ENCODE measurements at places on chromosomes 1 and 21.

DNA sequence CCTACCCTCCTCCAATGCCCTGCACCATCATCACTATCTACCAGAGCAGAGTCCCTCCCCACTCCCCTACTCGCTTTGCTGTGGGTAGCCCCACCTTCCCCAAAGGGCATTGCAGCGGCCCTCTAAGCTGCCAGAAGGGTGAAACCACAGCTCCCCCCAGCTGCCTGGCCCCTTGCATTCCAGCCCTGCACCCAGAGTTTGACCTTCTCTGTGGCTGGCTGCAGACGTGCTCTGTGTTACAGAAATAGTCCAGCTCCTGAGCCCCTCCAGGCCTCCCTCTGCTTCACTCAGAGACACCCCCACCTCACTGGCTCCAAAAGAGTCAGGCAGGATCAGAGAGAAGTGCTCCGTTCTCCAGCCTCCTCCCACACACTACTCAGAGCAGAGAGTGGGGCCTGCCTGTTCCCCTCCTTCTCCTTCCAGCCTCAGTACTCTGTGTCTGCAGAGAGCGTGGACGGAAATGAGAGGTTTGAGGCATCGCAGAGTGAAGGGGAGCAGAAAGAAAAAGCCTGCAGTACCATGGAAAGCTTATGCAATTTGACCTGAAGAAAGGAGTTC is 63.2 kb downstream of the PLEKHA6 start:
- no peak for DNase-seq

DNA sequence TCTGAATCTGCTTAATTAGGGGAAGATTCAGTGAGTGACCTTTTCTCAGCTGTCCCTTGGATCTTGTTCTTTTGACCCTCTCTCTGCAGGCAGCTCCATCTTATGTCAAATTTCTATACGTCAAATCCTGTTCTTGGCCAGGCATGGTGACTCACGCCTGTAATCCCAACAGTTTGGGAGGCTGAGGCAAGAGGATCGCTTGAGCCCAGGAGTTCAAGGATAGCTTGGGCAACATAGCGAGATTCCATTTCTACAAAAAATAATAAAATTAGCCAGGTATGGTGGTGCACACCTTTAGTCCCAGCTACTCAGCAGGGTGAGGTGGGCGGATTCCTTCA is 12.3 kb upstream of the CDC42 start:
- DNase-seq = no peak

- DNase-seq = peak; percentile 27
These were observed 14.7 kb upstream of the KCNE1 start for GRCh38 chr21:34526618-34527290.

DNA sequence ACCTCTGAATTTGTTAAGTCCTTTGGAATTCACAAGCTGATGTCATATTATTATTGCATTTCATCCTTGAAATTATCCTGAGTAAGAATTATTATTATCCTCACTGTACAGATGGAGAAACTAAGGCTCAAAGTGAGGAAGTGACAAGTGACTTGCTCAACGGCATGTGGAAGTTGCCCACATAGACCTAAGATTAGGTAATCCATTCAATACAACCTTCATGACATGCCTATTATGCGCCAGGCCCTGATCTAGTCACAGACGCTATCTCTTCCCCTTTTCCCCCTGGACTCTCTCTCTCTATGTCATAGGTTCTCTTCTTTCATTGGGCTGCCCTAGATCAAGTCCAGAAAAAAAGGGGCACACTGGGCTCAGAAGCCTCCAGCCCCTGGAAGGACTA is 84.9 kb upstream of the KCNK2 start:
- no peak for DNase-seq

DNA sequence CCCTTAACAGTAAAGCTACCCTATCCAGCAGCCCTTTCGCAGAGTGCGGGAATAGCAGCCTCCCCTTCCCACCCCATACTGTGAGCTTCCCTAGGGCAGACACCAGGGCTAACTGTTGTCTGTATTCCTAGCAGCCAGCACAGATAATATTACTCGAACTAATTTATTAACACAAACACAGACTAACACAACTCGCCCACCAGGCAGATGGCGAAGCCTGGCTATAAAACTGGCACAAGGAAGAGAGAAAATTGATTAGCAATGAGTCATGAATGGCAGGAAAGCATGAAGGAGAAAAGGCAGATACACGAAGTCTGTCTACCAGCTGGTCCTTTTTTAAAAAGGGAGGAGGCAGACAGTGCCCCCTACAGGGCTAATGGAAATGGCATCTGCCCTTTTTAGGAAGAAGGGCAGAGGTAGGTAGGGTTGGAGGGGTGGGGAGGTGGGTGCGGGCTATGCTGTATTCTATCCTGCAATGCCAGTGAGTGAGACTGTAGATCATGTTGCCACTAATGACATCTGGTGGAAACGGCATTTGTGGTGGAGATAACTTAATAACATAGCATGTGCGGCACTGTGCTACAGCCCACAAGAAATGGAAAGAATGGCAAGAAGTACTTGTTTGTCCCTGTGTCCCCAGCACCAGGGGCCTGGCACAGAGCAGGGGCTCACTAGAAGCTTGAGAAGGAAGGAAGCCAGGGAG is 30.6 kb upstream of the CTPS1 start:
- peak; percentile 48 for DNase-seq

DNA sequence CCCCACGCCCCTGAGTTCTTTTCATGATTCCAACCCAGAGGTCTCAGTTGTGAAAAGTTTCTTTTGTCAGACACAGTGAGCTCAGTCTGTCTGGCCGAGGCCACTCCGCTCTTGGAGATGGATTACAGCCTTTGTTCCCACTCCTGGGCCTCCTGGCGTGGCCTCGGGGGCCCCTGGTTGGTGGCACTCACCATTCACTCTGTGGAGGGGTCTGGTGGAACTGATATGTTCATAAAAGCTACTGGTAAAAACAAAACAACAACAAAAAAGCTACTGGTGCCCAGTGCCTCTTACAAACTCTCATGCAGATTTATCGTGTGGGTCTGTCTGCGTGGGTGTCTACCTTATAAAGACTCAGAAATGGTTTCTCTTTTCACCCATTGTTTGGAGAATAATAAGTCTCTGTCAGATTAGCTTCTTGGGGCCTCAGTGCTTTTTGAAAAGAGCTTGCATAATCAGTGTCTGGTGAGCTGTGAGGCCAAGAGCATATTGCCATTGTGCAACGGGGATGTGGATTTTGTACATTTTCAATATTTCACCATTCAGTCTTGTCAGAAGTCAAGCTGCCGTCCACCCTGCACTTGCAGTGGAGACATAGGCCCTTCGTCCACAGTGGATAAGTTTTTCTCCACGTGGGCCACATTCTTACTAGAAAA is 86.7 kb downstream of the GALNT2 start:
- DNase-seq = no peak

GRCh38 chr1:51308636-51309035 is 21.7 kb downstream of the TTC39A start:
- DNase-seq = no peak

DNA sequence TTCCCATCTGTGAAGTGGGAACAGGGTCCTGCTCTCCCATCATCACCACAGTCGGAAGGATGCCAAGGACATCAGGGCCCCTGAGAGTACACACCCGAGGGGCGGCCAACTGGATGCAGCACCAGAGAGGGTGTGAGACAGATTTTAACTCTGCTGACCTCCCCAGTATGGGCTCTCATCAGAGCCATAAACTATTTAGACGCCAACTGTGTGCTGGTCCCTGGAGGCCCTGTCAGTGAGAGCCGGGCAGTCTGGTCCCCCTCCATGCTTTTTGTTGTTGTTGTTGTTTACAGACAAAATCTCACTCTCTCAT is 1.7 kb downstream of the FGR start:
- no peak for DNase-seq

- no peak for DNase-seq
These were observed 9.9 kb upstream of the HSPG2 start for GRCh38 chr1:21946836-21947587.

DNA sequence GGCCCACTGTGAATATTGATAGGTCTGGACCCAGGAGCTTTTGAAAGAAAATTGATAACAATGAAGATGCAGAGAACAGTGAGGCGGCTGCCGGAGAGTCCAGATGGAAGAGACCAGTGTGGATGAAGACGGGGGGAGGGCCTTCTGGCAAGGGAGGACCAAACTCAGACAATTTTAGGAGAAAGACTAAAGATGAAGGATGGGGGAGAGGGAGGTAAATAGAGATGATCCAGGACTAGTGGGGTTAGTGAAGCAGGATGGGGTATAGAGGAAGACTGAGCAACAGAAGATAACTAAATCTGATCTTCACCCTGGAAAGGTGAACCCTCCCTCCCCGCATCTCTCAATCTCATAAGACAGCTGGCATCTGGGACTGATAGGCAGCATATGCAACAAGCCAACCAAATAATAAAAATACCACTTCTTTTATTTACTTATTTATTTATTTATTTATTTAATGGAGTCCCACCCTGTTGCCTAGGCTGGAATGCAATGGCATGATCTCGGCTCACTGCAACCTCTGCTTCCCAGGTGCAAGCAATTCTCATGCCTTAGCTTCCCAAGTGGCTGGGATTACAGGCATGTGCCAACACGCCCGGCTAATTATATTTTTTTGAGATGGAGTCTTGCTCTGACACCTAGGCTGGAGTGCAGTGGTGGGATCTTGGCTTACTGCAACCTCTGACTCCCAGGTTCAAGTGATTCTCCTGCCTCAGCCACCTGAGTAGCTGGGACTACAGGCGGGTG is 10.5 kb downstream of the EIF3I start:
- no peak for DNase-seq

DNA sequence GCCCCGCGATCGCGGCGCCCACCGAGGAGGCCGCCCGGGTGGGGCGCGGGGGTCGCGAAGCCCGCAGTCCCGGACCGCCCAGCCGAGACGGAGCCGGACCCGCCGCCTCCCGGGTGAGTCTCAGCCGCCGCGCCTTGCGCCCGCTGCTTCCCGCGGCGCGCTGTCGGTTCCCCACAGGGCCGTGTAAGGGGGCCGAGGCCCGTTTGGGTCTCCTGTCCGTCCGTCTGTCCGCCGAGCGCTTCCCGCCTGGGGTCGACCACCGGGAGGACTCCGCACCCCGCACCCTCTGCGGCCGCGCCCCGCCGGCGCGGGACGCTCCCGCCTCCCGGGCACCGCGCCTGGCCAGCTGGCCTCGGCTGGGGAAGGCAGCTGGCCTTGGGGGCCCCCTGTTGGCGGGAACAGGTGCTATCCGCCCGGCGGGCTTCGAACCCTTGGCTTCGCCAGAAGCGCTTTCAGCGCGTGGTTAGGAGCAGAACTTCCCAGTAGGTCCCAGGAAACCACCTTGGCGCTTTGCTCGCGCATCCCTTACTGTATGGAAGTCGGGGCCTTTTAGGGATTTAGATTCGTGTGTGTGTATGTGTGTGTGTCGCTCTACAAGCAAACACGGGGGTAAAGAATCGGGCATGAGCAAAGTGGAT is 414 bp downstream of the TMEM51 start:
- peak; percentile 42 for DNase-seq

GRCh38 chr21:29193072-29193471 is 62.6 kb downstream of the MAP3K7CL start:
- DNase-seq = no peak

DNA sequence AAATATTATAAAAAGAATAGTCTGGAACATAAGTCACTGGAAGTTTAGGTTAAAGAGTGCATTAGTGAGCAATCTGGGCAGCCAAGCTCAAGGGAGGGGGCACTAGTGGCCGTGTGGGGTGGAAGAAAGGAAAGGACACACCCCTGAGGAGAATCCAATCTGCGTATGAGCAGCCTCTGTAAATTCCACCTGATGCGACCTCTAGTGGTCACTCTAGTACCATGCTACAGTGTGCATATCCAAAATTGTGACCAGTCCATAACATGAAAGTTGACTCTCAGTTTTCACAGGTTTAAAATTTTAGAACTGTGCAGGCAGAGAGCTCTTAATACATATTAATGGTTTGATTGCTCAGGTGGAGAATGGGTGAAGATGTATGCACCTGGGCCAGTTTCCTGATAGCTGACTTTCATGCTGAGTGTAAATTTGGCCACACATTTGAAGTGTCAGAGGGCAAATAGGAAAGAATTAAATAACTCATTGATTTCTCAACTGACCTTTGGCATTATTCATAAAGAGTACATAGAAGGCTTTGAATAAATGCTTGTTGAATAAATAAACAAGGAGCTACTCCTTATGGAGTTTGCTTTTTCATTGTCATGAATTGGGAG is 105.9 kb upstream of the C21orf91 start:
- DNase-seq = peak; percentile 19

GRCh38 chr1:167904652-167905130 is 9.2 kb downstream of the ADCY10 start:
- DNase-seq = no peak

DNA sequence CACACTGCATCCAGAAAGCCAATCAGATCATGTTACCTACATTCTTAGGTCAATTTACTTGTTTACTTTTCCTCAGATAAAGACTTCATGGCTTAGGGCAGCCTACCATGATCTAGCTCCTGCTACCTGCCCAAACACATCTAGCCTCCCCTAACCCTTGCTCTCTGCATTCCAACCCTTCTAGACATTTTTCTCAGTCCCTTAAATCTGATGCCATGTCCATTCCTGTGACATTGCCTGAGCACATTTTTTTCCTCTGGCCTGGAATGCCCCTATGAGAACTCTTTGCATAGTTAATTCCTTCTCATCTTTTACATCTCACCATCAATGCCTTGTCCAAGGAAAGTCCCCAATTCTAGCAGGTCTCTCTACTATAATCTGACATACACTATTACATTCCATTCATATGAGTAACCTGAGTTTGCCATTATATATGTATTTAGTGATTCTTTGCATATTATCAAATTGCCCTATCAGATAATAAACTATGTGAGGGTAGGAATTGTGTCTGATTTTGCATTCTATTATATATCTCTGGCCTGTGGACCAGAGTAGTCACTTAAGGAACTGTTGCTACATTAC is 166.9 kb downstream of the COL11A1 start:
- no peak for DNase-seq

DNA sequence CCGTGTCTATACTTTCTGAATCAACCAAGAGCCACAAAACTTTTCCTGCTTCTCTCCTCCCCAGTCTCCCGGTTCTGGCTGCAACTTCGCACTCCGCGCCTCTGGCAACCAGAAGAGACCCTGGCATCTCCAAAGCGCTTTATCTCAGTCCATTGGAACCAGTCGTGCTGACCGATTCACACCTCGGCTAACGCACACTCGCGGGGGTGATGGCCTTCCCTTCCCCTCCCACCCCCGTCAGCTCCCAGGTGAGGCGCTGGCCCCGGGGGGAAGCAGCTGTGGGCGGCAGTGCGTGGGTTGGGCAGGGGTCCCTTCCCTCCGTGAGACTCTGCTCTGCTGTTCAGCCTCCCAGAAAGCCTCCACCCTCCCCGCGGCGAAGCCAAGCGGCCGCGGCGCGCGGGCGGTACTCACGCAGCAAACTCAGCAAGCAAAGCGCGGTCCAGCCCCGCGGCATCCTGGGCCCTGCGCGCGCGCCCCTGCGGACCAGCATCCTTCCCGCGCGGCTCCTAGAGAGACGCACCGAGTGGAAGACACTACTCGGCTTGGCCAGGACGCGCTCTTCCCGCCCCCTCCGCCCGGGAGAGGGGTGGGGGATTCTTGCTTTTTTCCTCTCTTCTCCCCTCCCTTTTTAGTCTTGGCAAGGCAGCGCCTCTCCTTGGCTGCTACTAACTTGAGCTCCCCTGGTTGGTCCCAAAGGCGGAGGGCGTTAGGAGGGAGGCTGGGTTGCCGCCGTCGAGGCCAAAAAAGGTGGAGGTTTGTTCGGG is at the start of gene CD34:
Gene CD34, minus strand, starts transcription at position 535 of the 764 bp plus-strand sequence. Its CDS starts 45 bp downstream, at position 490.
- DNase-seq = peak; percentile 12

DNA sequence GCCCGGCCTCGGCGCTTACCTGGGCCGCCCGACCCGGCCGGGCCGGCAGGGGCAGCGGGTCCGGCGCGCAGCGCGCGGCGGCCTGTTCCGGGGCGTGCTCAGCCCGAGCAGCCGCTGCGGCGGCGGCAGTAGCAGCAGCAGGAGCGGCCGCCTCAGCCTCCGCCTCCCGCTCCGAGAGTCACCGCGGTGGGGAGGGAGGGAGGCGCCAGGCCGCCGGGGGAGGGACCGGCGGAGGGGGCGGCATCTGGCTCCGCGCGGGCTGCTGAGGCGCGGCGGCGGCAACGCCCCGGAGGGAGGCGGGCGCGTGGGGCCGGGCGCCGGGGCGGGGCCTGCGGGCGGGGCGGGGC is at the start of gene CTNNBIP1:
Gene CTNNBIP1, minus strand, starts transcription at position 194 of the 347 bp plus-strand sequence. CDS start 38,205 bp downstream, outside the sequence.
- DNase-seq = no peak
